ENCODE measurements at places on chromosomes 5 and 9.

DNA sequence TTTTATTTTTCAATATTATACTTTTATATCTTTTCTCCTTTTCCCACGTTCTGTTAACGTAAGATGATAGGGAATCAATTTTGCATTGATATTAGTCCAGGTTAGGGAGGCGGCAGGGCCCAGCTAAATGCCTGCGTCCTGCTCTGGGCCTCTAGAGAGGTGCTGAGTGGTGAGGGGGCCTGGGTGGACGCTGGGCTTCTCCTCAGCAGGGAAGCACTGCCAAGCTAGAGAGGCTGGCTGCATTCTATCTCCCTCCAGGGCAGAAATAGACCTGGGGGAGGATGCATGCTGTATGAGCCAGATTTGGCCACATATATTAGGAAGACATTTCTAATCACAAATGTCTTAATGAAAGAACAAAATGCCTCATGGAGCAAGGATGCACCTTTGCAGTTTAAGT, 43.6 kb upstream of the NKX2-5 start:
- DNase-seq: no peak

DNA sequence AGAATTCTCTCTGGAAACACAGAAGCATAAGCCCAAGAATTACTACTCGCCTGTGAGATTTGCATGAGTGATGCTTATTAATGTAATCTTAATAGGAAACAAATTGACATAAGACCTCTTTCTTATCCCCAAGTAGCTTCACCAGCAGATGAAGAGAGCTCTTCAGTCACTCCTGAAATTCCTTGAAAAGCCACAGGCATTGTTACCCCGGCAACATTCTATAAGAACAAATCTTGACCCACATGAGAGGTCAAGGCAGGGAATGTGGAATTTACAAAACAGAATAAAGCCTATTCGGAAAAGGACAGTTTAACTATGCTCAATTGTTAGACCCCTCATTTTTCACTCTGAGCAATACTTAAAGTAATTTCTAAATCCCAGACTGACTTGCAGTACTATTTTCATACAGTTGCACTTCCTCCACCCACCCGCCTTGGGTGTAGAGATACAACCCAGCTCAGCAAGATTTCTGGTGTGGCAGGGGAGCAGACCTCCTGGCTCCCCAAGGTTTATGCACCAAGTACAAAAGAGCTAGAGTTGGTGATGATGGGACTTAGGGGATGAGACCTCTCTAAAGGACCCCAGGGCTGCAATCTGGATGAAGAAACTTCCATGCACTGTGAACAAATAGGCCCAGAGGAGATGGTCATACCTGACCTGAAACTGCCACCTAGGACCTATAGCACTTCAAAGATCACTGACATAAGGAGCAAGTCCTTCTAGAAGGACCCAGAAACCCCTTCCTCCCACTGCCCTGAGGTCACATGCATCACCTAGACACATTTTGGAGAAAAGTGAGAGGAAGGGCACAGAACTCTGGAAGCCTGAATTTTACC, 242.1 kb downstream of the ZNF608 start:
- no peak for DNase-seq

- DNase-seq: no peak
These were observed 426.8 kb upstream of the CDH9 start for GRCh38 chr5:27465140-27465539.

- DNase-seq: no peak
These were observed 143.3 kb downstream of the GABBR2 start for GRCh38 chr9:98565152-98566135.

DNA sequence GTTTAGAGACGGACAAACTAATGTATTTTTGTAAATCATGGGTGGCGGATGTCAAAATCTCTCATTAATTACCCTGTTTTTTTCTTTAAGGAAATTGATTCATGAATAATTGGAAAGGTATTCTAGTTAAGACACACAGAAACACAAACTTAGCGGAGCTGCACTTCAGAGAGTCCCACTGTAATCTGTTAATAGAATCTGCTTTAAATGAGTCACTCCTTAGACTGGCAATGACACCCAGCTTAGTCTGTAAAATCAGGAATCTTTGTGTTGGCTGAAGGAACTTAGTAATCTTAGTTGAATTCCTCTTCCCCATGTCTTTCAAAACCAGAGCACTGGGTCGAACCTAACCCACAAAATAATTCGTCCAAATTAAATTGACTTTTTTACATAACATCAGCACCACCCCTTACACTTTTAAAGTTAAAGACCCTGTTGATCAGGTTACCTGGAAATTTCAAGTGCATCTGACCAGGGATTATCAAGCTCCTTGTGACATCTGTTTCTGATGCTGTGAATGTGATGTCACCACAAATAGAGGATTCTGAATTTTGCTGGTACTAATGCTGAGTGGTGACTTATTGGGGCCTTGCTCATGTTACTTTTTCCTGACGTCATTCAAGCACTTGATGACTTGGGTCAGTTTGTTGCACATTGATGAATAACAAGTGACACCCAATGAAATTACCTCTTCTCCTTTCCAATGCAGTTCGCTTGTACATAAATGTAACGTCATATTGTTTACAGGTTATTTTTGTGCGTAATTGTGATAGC, 313.6 kb downstream of the KCTD16 start:
- no peak for DNase-seq

GRCh38 chr9:124217836-124218437, 39.8 kb upstream of the NEK6 start:
- DNase-seq: no peak

DNA sequence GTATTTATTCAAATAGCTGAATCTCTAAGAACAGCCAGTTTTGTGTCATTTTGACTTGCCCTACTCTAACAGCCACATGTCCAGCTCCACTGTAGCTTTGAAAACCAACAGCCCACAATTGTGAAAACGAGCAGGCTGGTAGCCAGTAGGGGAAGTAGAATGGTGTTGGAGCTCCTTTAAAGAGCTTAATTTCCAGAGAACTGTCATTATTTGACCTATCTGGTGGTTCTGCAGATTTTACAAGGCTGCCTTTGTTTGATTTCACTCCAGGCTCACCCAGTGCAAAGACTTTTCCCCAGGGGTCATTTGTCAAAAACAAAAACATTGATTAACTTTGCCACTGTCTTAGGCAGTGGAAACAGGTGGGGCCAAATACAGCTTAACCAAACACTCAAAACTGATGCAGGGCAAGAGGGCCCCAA, 3.2 kb upstream of the PJA2 start:
- no peak for DNase-seq

DNA sequence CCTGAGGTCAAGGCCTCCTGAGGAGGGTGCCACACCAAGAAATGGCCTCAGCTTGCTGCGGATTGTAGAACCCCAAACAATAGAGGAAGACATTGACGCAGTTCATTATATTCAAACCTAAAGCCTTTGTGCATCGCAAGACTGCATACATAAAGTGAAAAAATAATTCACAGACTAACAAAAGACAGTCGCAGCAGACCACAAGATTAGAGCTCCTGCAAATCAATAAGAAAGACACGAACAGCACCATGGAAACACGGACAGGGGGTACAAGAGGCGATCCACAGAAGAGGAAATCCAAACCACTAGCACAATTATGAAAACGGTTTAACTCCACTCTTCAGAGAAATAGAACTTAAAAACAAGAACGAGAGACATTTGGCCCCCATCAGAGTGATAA, 10.0 kb upstream of the TCOF1 start:
- DNase-seq: no peak

DNA sequence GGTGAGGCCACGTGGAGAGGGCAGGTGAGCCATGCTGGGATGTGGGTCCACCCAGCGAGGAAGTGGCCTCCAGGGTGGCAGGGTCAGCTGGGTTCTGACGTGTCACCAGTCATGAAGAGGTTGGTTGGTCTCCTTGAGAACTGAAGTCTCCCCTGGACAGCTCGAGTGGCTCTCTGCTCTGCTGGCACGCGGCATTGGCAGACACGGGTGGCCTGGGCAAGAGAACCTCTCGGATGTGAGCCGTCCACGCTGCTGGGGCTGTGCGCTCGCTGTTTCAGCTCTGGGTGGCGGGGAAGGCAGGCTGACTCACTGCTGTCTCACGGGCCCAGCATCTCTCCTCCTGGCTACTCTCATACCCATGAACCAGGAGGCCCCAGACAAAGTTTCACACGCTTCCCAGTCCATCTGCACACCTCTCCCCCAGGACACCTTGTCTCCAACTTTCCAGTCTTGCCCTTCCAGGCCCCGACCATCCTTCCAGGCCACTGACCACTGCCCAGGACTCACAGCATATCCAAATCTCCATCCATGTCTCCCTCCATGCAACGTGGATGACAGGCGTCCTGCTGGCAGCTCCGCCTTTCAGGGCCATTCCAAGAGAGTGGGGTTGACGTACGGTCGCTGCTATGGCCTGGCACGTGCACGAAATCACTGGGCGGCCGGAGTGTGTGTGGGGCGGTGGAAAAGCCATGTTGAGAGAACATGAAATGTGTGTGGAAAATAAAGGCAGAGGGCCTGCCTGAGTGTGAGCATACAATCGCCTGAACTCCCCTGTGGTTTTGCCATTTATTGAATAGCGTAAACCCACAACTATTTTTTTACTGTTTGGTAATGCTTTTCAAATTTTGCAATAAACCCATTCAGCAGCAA, 145.0 kb upstream of the COL5A1 start:
- DNase-seq: no peak

DNA sequence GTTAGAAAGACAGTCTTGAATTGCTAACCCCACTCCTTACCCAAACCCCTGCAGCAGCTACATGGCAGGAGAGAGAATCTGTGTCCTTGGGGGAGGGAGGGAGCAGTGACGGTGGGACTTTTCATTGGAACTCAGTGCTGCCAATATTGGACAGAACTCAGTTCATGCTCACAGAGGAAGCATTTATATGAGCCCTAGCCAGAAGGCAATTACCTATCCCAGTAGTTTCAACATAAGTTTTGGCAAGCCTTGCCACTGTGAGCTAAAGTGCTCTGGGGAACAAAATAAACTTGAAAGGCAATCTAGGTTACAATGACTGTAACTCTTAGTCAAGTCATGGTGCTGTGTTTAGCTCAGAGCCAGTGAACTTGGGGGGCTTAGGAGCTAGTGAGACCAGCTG, 1013.4 kb upstream of the COX7C start:
- no peak for DNase-seq

DNA sequence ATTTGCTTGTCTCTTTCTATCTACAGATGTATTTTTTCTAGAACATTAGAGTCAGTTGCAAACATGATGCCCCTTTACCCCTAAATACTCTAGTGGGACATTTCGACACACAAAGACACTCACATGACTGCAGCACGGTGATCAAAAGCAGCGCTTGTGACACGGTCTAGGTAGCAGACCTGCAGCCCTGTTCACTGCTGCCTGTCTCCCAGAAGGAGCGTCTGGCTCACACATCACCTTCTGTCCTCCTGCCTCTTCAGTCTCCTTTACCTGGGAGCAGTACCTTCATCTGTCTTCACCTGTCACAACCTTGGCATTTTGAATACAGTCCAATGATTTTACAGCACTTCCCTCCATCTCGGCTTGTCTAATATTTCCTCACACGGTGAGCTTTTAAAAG, 51.9 kb upstream of the SH3PXD2B start:
- DNase-seq: no peak

DNA sequence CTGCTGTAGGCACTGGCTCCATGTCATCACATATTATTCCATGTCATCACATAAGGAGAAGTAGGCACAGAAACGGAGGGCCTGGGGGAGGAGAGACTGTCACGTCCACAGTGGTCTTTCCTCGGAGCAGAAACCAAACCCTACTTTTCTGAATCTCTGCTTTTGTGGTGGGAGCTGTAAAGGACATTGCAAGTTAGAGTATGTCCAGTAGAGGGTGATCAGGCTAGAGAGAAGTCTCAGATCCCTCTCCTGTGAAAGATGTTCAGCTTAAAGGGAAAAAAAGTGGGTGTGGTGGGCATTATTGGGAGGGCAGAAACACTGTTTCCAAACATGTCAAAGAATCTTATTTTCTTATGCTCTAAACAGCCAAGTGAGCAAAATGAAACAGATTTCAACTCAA, 19.4 kb upstream of the FBP2 start:
- no peak for DNase-seq

GRCh38 chr9:132820169-132820944, 57.7 kb downstream of the AK8 start:
- no peak for DNase-seq

GRCh38 chr5:152271420-152271819, 133.7 kb downstream of the NMUR2 start:
- no peak for DNase-seq

- no peak for DNase-seq
These were observed 648.3 kb downstream of the KIF4B start for GRCh38 chr5:155661859-155662258.

- no peak for DNase-seq
These were observed 7.2 kb downstream of the NDUFS6 start for GRCh38 chr5:1808439-1808838.

GRCh38 chr9:136190656-136191055, 14.3 kb downstream of the LHX3 start:
- no peak for DNase-seq

- DNase-seq: no peak
These were observed 294.7 kb upstream of the DMRT1 start for GRCh38 chr9:546797-547223.

DNA sequence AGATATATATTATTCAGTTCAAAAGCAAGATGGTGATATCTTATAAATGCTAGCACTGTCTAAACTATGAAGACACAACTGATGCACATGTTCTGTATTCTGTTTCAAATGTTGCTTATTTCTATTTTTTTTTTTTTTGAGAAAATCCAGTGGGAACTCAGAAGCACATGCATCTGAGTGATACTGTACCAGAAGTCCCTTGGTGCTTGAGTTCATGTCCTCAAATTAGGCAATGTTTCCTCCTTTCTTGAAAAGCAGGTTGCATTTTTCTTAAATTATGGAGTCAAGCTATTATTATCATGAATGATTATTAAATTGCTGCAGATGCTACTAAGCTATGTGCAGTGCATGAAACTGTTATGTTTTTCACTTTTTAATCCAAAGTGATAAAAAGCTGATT, 70.4 kb downstream of the CAMK4 start:
- no peak for DNase-seq

DNA sequence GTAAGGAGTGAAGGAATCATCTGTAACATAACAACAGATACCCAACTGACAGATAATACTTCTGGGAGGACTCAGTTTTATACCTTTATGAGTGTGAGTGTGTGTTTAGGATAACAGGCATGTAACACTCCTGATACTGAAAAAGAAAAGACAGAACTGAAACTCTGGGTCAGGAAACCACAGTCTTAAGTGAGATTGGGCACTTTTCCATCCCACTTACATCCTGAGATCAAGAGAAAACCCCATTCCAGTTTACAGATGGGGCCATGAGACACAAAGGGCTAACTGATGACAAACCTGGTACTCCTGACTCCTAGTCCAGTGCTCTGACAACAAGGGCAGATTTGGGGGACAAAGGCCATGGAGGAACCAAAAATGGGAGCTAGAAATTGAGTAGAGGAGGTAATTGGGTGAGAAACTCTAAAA, 18.0 kb downstream of the IL5 start:
- DNase-seq: no peak

- DNase-seq: no peak
These were observed 352.6 kb downstream of the CDH12 start for GRCh38 chr5:22500556-22500955.

- DNase-seq: no peak
These were observed 95.0 kb downstream of the NPR3 start for GRCh38 chr5:32805971-32806638.

Measured in stimulated activated CD8-positive, alpha-beta memory T cell treated with anti-CD3 and anti-CD28 coated beads, Interleukin-15, amount 100 ng/mL, for 48 hours (primary cell).